ENCODE measurements at places on chromosomes 12 and 14.

- no peak for DNase-seq
Observed at GRCh38 chr12:123936956-123937706, 35.5 kb downstream of the CCDC92 start.

- DNase-seq = no peak
Observed at GRCh38 chr14:85115921-85116320, 414.0 kb upstream of the FLRT2 start.

DNA sequence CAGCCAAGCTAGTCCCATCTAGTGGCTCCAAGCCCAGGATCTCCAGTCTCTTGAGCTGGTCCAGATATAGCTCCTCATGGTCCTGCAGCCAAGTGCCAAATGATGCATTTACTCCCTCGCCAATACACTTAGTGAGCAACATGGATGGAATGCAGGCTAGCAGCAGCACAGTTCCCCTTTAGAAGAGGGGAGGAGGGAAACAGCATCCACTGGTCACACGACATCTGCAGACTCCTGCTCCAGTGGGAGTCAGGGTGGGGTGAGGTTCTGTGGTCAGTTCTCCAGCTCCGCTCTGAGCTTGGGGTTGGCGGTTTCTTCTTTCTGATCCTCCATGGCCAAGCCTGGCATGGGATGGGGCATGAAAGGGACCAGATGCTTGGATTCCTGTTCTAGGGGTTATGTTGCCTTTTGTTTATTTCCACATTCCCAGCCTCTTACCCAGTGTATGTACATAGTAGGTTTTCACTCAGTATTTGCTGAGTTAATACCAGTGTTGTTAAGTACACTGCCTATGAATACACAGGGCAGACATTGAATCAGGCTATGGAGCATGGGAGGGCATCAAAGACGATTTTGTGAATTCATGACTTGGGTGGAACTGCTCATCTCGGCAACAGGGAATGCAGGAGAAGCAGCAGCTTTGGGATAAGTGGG, 57.3 kb downstream of the GALNT16 start:
- DNase-seq = no peak

- DNase-seq = no peak
Observed at GRCh38 chr12:112130441-112130998, 5.2 kb downstream of the TRAFD1 start.

DNA sequence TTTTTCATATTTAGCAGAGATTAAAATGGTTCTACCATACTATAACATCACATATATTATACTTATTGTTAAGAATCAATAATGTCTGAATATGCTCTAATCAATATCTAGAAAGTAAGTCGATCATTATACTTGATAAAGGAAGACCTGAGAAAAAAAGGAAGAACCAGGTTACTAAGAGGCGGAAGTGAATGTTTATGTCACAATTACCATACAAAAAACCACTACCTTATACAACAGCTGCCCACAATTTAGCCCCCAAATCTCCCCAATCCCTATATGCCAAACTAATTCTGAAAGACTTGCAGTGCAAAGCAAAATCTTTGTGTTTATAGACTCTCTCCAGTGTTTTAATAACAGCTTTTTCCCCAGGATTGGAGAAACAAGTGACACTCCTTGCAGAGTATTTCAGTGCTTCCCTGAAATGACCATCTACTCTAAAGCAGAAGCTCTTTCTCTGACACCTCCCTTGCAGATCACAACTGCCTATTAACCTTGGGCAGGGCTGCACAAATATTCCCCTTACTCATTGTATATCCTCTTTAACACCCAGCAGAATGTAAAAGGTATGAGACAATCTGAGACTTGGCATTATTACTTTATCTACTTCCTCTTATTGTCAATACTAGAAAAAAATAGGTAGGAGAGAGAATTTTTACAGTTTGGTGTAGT, 12.7 kb upstream of the SLC2A3 start:
- no peak for DNase-seq

GRCh38 chr14:64465831-64466554, 694 bp downstream of the AKAP5 start:
- no peak for DNase-seq

- no peak for DNase-seq
Observed at GRCh38 chr14:102602421-102603292, 10.2 kb downstream of the RCOR1 start.

DNA sequence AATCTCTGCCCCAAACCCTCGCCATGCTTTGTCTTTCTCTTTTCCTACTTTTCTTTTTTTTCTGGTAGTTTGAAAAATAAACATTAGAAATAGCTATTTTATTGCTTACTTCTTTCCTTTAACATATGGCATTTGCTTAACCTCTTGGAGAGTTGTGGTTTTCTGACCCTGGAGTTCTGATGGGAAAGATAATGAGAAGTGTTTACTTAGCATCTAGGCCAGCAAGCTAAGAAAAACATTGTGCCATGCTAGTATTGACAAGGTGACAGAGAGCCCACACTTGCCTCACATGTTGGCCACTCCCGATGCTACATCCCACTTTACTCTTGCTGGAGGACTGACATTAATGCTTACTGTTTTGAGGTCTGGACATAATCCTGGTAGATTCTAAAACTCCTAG, 886.2 kb downstream of the DIO2 start:
- no peak for DNase-seq

DNA sequence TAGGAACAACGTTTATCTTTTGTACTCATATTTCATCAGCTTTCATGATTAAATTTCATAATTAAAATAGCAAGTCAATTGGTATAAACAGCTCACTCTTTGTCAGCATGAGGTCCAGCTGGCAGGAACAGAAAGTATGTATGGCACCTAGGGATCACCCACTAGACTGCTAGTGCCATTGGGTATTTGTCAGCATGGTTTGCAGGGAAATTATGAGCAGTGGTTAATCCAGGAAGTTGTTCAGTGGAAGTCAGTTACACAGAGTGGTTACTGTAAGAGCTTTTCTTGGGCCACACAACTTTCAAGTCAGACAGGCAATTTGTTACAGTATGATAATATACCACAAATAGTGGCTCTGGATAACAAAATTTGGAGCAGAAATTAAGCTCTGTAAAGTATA, 340.3 kb upstream of the RGS6 start:
- no peak for DNase-seq

DNA sequence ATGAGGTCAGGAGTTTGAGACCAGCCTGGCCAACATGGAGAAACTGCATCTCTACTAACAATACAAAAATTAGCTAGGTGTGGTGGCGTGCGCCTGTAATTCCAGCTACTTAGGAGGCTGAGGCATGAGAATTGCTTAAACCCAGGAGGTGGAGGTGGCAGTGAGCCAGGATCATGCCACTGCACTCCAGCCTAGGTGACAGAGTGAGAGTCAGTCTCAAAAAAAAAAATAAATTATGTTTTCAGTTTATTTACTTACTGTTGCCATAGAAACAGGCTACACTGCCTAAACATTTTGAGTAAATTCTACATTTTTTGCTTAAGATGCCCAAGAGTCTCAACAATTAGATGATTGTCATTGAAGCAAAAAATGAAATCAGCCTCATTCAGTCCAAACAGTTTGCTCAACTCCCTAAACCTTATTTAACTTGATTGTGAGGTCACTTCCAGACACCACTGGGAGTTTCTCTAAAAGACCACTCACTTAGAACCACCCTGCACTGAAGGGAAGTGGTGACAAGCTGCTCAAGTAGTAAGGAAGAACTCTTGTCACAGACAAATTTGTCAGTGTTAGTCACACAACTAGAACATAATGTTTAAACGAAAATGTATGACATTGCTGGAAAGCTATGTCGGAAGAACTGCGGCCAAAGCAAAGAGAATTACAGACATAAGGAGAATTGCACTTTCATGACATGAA, 9.8 kb upstream of the GNPNAT1 start:
- DNase-seq = no peak

DNA sequence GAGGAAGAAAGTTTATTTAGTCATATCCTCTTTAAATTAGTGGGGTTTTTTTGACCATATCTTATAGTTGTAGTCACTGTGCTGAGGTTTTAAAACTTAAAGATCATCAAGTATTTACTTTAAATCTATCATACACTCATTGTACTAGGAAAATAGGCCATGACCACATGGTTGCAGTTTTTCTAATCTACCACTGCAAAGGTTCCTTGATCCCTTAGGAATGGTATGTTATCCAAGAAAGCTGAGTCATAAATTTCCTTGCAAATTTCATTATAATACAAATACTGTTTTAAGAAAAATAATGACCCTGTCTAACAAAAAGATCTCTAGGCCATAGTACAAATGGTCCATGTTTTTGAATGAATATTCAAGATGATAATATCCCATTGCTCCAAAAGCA, 74.7 kb downstream of the DBX2 start:
- DNase-seq = no peak

DNA sequence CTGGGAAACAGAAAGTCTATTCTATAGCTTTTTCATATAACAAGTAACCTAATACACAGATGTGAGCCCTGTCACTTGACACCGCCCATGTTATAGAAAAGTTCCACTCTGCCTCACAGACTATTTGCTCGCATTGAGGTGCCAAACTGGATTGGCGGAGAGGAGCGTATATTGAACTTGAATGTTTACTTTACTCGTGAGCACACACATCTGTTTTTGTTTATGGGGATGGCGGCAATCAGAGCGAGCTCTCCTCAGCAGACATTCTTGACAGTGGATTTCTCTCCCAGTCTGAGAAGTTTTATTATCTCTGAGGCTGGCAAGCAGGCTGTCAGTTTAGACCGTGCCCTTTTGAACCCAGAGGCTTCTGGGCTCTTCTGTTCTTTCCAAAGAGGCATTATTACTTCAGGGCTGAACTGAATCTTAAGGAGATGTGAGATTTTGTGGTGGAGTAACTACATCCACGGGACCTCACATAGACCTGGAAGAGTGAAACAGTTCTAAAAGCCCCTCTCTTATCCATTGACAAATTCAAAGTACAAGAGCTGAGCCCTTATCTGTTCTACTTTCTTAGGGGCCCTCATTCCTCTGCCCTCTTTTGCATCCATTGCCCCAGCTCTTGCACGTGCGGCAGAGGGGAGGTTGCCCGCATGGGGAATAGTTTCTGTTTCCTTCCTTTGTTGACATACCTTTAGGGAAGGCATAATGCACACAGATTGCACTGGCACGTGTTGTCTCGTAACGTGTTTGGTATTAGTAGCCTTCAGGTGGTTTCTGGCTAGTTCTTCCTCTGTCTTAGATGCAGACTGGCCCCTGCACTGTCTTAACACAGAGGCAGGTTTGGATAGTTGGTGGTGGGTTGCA, 68.2 kb downstream of the DRAM1 start:
- DNase-seq = no peak

DNA sequence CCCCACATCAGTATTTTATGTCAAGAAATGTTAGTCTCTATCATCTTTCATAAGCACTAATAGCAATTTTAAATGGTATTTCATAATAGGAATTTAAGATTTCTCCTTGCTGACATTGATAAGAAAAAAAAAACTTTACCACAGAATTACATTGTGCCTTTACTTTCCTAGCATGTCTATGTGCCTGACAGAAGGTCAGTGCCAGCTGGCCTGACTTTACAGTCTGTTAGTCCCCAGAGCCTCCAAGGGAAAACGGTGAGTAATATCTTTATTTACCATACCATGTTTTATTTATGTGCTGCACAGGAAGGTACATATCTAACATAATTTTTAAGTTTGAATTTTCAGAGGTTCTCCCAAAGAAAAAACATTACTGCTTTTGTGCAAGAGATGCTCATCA, 152.0 kb upstream of the AEBP2 start:
- DNase-seq = no peak

DNA sequence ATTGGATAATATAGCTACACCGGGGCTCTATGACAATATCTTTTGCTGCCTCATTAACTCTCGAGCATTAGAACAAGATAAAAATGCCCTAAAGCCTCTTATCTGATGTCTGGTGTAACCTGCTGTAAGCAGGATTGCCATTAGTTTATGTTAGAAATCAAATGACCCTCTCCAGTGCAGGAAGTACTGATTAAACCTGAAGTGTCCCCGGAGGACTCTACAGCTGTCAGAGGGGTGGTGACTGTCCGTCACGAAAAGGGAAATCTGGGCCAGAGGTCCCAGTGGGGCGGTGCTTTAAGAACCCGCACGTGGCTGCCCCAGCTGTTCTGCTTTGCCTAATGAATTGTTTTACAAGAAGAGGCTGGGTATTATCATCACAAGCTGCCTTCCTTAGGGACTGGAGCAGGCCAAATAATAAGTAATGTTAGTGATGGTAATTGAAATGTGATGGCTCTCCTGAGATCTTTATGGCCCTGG, 55.7 kb downstream of the LIN52 start:
- DNase-seq = no peak

- DNase-seq = no peak
Observed at GRCh38 chr12:121543786-121544185, 37.0 kb downstream of the KDM2B start.

- no peak for DNase-seq
Observed at GRCh38 chr12:42933461-42934081, 344.0 kb upstream of the PRICKLE1 start.

DNA sequence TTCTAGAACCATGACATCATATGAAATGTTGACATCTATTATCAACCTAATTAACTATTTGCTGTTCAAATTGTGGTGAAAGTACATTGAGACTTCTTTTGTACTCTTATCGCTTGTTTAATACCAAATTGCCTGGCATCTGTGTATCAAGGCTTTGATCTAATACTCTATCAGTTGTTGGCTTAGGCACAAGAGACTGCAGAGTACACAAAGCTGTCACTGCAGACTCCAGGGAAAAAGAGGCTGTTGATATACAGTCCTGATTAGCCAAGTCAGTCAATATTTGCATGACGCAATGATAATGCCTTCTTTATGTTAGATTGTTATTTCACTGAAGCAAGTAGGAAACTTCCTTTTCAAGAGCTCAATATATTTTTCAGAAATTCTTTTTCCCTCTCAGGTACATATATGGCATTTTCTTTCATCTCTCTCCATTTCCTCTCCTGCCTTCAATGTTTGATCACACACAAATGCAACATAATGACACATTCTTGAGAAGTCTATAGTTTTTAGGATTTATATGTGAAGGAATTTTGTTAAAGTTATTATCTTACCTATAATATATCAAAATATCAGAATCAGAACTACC, 32.3 kb upstream of the PTCSC3 start:
- DNase-seq = no peak

- no peak for DNase-seq
Observed at GRCh38 chr14:33186656-33187055, 248.0 kb downstream of the NPAS3 start.

- DNase-seq = no peak
Observed at GRCh38 chr12:96015672-96016071, 19.5 kb upstream of the HAL start.

GRCh38 chr12:27133022-27133590, 50.7 kb upstream of the C12orf71 start:
- no peak for DNase-seq

DNA sequence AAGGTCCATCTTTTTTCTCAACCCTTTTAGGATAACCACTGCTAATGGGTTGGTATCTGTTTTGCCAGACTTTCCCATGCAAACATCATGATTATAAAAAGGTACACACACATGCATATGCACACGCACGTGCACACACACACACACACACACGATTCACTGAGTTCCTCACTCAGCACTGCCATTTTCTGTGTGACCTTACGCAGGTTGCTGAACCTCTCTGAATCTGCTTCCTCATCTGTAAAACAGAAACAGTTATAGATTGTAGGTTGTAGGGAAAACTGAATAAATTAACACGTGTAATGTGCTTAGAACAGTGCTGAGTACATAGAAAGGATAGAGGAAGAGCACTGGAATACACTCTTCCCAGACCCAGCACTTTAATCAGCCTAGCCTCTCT, 182.3 kb downstream of the RBM19 start:
- no peak for DNase-seq

- no peak for DNase-seq
Observed at GRCh38 chr12:70648831-70649230, 11.6 kb upstream of the PTPRB start.
